ENCODE measurements at places on chromosomes 4 and X. TPM values are rescaled to one million over a fixed set of nuclear protein-coding genes. Genes with fewer than 3 reads are reported as not detected.

DNA sequence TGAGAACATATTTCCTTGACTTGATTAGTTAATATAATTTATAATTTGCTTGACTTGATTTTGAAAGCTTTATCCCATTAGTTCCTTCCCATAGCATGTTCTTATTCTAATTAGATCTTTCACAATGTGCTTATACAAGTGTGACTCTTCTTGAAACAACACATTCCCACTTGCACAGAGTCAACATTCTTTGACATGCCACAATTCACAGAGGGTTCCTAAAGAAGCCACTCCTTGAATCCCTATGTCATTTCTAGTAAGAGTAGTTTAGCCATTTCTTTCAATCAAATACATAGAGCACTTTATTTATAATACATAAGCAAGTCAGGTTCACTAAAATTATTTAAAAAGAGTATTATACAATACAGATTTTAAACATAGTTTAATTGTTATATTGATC lies 228.9 kb upstream of the GRID2 start:
- no peak for DNase-seq

The TMEM150C gene
- 1.3 TPM for polyA plus RNA-seq

GRCh38 chr4:176150356-176150682 lies 45.1 kb downstream of the SPATA4 start:
- DNase-seq, result peak; percentile 17

DNA sequence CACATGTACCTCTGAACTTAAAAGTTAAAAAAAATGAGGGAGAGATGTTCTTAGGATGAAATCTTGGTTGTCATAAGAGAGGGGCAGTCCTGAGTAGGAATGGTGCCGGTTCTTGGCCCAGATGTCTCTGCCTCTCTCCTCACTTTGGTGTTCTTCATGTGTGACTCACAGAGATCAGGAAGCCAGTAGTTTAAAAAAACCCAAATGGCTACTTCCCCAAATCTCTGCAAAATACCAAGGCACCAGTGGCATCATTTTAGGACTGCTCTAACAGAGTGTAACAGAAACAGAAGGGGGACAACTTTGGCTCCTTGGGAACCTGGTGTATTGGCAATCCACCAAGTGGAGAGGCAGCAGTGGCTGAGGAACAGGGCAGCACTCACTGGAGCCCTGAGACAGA lies 116.8 kb downstream of the SCD5 start:
- DNase-seq, result no peak

The POF1B gene
- polyA plus RNA-seq, result not detected

- DNase-seq, result no peak
These were observed 4.2 kb upstream of the NOCT start for GRCh38 chr4:139011225-139011950.

- peak; percentile 11 for DNase-seq
These were observed 62.6 kb upstream of the ALB start for GRCh38 chr4:73341454-73341853.

DNA sequence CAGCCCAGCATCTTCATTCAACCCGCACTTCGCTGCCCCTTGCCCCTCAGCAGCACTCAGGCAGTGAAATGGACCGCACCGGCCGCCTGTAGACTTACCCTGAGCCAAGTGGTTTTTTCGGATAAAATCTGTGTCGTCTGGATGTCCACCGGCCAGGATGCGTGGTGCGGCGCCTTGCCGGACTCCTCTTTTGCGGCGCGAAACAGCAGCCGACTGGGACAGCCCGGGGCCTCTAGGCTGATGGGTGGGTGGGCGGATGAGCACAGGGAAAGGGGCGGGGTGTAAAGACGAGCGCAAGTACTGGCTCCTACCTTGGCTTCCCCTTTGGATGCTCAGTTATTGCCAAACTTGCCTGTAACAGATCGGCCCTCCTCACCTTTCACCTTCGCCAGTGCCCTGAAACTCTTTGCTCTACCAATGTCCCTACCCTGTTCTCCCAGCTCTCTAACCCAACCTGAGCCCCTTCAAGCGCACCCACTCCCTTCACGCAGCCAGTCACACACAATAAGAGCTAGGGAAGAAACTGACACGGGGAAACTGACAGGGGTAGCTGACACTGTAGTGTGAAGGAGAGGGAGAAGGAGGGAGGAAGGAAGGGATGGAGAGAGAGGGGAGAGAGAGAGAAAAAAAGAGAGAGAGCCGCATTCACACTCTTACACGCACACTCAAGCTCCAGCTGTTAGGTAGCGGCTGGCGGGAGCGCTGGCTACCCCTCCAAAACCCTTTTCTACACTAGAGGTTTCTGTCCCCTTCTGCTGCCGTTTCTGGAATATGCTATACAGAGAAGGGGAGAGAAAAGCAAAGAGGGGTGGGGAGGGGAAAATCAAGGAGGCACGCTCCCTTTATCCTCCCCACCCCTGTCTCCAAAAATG lies 559 bp downstream of the TRPC5 start:
- DNase-seq, result peak; percentile 44

Measured in SK-N-SH (cell line).